Type B pancreatic cell (in vitro differentiated cells): ENCODE measurements at places on chromosomes 12 and 14.

GRCh38 chr12:1716911-1717310 is 26.0 kb downstream of the ADIPOR2 start:
- DNase-seq, result no peak

DNA sequence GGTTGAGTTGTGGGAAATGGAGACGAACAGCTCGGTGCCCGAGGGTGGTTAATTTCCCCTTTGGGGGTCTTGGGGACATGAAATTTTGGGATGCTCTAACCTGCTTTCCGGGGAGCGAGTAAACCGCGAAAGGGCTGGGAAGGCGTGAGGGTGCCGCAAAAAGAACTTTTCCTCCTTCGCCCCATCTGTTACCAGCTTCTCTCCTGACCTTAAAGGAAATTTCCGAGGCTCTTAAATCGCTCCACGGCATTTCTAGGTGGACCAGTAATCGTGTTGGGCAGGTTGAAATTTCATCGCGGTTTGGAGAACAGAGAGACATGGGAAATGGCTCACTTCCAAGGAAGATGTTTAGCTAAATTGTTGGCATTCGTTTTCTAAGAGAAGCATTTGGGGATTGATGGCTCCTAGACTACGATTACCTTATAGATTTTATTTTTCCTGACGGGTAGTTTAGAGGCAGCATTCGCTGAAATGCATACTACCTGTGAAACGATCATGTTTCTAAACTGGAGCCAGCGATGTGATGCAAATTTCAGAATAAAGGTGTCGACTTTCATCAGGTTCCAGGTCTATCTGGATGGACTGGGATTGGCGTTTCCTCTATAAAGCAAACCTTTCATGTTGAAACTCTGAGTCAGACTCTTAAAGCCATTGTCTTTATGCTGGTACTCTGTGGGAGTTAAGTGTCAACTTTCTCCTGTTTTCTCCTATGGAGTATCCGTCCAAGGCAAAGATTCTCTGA is 414.5 kb downstream of the PCNX1 start:
- DNase-seq, result no peak

- DNase-seq, result no peak
Observed at GRCh38 chr12:25194722-25195055, 271 bp downstream of the DNAI7 start.

DNA sequence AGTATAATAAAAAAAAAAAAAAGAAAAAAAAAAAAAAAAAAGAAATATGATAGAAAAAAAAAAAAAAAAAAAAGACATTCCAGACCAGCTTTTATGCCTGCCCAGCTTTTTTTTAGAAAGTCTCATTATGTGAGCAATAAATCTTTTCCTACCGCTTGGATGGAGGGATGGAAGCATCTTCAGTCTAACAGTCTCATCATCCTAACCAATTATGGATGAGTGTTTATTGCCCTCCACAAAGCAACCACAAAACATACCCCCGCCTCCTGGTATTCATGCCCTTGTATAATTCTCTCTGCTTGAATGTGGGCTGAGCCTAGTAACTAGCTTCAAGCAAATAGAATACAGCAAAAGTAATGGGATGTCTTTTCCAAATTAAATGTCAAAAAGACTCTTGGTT is 33.7 kb upstream of the ADAMTS20 start:
- DNase-seq, result no peak

DNA sequence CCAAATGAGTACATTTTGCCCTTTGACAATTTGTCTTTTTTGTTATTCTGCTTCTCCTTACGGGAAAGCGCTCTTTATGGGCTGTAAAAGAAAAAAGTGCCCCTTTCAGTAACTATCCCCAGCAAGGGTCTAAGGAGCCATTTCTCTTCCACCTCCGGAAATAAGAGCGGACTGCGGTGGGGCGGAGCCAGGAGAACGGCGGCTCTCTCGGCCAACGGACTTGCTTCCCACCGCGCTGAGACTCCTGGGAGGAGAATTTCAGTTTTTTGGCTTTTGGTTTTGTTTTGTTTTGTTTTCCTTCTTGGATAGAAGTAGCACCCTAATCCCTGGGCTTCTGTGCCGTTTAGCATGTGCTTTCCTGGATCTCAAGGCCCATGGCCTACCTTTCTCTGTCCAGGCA is 43.5 kb downstream of the ZNF641 start:
- DNase-seq, result no peak

DNA sequence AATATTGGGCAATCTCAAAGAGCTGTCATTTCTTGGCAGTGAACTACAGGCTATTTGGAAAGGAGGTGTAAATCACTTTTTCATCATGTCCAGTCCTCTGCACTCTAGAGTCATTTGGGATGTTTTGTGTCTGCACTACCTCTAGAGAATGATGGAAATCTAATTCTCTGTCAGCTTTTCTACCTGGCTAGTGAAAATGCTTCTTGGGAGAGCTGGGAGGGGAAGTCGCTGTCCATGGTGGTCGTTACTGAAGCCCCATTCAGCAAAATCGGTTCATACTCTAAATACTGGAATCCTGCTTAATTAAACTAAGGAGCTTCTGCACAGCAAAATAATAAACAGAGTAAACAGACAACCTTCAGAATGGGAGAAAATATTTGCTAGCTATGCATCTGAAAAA is 251.8 kb downstream of the APAF1 start:
- DNase-seq, result no peak

DNA sequence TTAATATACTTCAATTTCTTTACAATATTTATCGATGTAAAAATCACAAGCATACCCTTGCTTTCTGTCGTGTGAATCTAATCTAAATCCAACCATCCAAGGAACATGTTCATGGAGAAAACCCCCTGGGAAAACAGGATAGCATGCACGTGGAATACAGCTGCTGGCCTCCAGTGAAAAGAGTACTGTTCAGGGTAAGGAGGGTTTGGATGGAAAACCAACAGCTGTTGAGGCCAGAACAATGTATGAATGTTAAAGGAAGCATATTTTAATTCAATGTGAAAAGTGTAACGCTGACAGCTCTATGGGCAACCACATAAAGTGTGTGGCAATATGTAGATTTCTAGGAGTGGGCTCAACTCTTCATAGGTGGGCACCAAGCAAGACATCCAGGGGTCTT is 344.0 kb downstream of the TMEM132D start:
- no peak for DNase-seq

- no peak for DNase-seq
Observed at GRCh38 chr14:83133981-83134645, 1600.5 kb upstream of the SEL1L start.

DNA sequence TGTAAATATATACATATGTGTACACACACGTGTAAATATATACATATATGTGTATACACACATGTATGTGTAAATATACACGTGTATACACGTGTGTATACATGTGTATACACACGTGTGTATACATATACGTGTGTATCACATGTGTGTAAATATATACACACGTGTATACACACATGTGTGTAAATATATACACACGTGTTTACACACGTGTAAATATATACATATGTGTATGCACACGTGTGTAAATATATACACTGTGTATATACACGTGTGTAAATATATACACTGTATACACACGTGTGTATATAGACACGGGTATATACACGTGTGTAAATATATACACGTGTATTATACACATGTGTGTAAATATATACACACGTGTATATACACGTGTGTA is 71.7 kb downstream of the RPAP3 start:
- no peak for DNase-seq

DNA sequence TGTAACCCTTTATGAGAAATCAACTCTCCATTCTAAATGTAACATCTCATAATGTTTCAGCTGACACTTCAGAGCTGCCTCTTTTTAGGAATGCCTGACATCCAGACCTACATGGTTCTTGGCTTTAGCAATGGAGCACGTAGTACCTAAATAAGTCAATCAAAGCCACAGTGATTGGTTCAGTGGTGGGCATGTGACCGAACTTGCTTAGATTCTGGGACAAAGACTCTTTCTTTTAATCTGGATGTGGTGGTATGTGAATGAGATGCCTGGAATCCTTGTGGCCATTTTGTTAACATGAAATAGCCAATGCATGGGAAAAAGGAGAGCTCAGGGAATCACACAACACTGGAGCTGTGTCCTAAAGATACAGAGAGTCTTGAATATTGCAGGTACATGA is 11.8 kb downstream of the GPR65 start:
- DNase-seq, result no peak

DNA sequence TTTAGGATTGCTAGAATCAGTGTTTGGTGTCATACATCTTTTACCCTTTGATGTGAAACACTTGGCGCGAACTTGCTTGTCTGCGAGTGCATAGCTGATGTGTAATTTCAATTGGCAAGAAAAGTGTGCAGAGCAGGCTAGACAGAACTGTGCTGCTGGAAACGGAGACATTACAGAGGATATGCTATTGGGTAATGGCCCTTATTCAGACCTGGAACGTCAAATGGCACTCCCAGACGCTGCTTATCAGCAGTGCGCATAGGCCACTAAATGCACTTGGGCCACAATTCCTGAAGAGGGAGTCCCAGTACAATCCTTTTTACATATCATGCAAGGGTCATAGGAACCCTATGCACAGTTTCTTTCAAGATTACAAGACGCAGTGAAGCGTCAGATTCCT is 15.7 kb upstream of the SLC10A1 start:
- no peak for DNase-seq

DNA sequence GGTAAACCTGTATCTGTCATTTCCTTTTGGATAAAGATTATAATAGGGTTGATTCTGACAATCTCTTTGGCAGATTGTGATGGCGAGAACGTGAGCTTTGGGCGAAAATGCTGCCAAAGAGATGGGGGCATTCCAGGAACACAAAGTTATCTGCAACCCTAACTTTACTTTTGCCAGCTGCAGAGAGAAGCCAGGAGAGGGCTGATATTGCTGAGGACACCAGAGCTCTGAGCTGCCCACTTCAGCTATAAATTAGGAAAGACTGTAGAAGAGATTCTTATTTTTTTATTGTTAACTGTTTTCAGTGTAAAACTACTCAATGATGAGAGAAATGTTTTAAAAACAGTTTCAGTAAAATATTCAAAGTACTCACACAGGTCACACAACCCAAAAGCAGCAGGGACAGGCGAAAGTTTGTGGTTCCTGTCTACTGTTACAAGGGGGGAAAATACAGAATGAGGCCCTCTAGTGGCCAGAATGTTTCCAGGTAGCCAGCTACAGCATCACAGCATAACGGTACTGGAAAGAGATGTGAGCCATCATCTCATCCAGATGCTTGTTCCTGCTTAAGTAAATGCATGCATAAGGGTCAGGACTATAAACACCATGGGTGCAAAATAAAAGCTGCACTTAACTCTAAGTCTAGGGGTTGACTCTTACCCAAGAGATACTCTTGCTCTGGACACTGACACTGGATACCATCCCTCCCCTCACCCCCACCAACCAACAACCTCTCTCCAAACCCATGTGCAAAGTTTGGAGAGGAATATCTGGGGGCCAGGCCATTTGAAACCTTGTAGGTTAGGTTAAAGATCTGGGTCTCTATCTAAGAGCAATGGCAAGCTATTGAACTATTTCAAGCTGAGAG is 498.4 kb downstream of the RMST start:
- DNase-seq, result no peak

DNA sequence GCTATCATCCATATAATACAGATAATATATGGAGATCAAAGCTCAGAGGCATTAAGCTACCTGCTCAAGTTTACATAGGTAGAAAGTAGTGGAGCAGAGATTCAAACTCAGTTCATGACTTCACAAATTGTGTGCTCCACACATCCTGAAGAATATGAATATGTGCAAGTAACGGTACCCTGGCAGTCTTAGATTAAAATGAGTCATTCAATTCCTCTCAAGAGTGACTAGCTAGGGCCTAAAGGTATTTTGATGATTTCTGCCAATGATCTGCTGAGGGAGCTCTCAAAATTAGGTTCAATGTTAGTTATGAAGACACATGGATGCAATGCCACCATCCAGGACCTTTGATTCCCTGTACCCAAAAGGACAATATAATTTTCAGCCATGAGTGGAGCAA is 58.9 kb downstream of the GRIP1 start:
- DNase-seq, result no peak

GRCh38 chr14:23518709-23519108 is 32.9 kb downstream of the ZFHX2 start:
- DNase-seq, result no peak

DNA sequence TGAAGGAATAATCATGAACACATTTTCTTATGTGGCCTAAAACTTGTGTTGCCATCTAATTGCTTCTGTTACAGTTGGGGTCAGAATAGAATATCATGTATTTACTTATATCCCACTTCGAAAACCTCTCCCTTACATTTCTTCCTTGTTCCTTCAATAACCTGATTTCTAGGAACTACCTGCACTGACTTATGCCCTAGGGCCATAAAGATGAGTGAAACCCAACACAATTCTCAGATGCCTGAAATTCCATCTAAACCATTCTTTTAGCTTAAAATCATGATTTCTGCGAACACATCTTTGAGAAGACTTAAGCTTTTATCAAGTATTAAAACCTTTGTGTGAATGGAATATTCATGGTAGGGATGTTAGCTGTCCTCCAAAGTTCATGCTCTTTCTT is 142.7 kb downstream of the SNAPC1 start:
- no peak for DNase-seq
